ENCODE measurements at places on chromosomes 5 and 9.

- DNase-seq, result no peak
Measured at GRCh38 chr5:79436821-79437220, 77.1 kb downstream of the HOMER1 start.

DNA sequence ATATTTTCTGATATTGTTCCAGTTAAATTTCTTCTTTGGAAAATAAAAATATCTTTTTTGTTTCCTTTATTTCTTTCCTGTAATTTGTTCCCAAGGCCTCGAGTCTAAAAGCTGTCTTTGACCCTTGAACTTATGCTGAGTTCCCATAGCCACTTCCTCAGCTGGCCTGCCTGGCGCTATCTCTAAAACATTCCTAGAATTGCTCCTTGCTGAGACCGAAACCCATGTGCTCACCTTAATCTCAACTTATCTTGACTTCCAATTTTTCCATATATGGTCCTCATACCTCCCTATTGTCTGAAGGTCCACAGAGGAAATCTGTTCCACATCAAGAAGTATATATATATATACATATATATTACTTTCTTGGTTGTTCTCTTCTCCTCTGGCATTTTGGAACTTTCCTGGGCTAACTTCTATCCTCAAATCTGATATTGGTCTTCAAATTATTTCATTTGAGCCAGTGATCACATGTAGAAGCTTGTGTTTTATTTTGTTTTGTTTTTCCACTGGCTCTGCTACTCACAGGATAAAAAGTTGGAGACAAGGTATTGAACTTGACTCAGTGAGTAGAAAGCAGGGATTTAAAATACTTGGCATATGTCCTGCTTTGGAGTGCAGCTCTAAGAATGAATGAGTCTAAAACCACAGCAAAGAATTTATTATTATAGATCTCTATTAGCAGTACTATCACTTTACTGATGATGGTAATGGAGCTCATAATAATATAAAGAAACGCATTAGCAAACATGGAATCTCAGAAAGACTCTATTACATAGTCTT is 45.2 kb downstream of the ENC1 start:
- no peak for DNase-seq

DNA sequence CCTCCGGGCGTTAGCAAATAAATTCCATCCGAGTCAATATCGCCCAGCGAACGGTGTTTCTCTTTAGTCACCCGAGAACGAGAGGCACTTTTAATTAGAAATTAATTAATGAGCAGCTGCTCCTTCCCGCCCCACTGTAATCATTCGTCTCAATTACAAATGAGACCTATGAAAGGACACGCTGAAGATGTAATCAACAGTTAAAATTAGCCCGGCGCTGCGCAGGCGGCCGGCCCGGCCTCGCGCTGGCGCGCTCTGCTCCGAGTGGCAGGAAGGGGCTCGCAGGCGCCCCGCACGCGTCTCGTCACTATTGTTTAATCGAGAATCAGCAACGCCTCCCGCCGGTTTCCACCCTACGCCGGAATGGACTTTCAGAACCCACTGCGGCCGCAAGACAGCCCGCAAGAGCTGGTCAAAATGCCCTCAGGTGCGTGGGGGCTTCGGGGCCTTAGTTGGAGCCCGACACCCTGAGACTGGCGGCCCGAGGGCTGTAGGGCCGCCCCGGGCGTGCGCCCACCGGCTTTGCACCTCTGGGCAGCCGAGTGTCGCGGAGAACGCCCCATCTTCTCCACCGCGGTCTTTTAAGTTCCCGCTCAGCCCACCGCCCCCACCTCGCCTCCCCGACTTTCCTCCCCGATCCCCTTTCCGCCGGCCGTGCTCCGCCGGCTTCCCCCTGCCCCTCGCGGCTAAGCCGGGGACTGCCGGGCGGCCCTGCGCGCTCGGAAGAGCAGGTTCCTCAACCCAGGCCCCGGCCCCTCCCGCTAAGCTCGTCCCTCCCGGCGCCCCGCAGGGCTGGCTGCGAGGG is 597 bp upstream of the IRX4 start:
- DNase-seq, result no peak

GRCh38 chr5:88438006-88438405 is 169.4 kb upstream of the TMEM161B start:
- DNase-seq, result no peak

DNA sequence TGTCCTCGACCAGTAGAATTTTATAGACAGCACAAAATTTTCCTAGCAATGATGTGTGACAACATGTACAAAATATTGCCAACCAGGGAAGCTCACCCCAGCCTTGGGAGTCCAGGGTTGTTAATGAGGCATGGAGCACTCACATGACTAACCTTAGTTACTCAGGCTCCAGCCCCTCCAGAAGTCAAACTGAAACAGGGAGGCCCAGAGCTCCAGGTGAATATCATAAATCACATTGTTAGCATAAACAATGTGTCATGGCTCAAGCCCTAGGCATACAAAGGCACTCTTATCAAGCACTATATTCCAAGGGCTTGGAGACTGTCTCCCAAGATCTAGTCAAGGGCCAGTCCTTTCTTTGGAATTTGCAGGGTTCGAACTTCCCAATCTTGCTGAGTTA is 44.4 kb downstream of the TNFAIP8 start:
- DNase-seq, result no peak

DNA sequence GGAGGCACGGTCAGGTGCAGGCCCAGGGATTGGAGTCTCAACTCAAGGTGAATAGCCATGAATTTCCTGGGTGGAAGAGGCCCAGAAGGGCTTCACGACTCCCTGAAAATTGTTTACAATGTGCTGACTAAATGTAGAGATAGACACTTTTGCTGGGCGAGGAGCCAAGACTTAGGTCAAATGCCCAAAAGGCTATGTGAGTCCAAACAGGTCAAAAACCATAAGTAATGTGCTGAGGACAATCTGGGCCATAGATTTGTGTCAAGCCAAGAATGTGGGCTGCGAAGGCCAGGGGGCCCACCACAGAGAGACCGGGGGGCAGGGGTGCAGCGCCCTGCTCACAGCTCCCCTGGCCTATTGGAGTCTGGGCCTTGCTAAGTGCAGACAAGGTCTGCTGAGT is 197.8 kb downstream of the HSPA4 start:
- no peak for DNase-seq

DNA sequence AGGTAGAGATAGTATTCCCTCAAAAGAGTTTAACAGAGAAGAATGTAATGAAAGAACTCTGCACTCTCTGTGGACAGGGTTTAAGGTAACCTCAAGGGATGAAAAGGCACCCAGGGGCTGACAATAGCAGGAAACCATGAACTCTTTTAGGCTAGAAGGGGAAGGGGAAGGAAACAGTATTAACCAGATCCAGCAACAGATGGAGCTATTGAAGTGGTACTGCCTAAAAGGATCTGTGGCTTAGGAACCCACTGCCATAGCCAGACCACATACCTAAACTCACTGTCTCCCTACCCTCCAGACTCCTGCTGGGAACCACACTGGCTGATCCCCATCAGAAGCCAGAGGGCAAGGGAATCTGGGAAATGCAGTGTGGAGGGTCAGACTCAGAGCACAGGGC is 35.5 kb downstream of the PLGRKT start:
- DNase-seq, result no peak

GRCh38 chr5:68047035-68047434 is 168.5 kb upstream of the PIK3R1 start:
- DNase-seq, result peak; percentile 63

GRCh38 chr9:137638680-137639079 is 19.9 kb downstream of the EHMT1 start:
- no peak for DNase-seq

DNA sequence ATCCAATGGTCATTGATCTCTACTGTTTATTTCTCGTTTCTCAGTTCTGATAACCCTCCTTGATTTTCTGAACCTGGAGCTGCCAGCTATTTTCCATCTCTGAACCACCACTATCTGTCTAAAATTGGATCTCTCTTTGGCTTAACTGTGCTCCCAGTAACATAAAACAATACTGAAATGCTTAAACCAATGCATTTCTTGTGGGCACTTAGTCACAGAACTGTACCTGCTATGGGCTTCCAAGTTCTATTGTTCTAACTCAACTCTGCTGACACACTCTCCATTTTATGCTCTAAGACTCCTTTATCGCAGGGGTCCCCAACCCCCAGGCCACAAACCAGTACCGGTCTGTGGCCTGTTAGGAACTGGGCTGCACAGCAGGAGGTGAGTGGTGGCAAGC is 120.6 kb downstream of the LHFPL2 start:
- DNase-seq, result no peak

- no peak for DNase-seq
Measured at GRCh38 chr9:98995971-98996504, 52.3 kb downstream of the COL15A1 start.

DNA sequence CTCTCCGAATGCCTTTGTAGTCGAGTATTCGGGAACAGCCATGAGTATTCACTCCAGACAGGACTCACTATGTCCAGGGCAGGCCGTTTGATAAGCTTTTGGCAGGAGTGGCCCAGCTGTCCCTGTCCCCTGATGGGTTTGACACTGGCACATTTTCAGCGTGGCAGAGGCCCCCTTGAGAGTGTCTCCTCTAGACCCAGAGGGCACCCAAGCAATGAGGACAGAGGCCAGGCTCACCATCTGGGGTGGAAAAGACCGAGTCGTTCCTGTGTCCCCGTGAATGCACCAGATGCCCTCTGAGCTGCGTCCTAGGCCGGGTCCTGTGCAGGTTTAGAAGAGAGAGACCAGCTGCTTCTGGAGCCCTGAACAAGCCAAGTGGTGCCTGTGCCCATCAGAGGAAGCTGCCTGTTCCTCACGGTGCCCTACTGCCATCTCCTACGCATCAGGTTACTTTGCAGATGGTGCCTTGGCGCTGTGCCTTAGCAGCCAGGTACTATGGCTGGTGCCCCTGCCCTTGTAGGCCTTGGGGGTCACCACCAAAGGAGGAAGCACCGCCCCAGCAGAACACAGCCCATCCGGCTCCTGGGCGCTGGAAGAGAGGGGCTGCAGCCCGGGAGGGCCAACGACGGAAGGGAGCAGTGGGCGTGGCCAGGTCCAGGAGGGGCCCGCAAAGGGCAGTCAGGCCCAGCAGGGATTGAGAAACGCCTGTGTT is 42.4 kb downstream of the LRSAM1 start:
- DNase-seq, result no peak

DNA sequence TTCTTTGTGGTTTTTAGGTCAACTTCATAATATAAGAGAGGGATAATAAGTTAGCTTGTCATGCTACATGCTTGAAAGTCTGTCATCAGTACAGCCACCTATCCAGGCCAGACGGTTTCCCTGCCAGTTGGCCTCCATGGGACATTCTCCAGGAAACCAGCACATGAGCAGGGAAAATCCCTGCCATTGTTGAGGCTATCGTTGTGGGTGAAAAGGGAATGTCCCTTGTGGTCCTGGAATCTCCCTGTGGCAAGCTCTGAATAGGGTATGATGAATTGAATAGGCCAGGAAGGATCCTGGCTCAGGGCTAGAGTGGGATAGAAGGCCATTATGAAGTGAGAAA is 12.3 kb downstream of the F2RL1 start:
- DNase-seq, result peak; percentile 59

GRCh38 chr9:89477811-89478630 is 19.9 kb downstream of the SEMA4D start:
- no peak for DNase-seq

GRCh38 chr5:107538331-107538730 is 132.4 kb downstream of the EFNA5 start:
- no peak for DNase-seq

- DNase-seq, result no peak
Measured at GRCh38 chr5:157233515-157233914, 32.4 kb upstream of the CYFIP2 start.

GRCh38 chr5:94425396-94425795 is 193.0 kb downstream of the KIAA0825 start:
- no peak for DNase-seq

- no peak for DNase-seq
Measured at GRCh38 chr5:158389786-158390185, 530.8 kb upstream of the CLINT1 start.

DNA sequence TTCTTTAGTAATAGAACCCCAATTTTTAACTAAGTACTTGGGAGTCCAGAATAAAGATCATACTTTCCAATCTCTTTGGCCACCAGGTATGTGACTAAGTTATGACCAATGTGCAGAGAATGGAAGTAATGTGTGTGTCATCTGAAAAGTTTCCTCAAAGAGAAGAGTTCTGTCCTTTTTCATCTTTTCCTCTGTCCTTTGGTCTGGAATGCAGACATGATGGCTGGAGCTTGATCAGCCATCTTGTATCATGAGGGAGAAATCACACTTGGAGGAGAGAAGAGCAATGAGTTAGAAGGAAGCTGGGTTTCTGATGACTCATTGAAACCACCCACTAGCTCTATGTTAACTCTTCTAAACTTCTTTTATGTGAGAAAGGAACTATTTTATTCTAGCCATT is 5.5 kb upstream of the CPEB4 start:
- DNase-seq, result no peak

DNA sequence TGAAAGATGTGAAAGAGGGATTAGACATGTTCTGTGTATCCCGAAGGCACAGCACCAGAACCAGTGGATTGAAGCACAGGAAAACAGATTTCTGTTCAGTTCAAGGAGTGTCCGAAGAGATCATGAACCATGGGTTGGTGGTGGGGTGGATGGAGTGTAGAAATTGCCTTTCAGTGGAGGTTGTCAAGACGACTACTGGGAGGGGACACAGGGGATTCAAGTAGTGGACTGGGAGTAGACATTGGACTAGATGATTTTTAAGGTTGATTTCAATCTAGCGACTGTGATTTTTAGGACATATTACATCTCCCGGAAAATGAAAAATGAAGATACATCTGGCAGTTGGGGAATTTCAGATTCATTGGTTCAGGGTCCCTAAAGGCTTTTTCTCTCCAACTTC is 35.9 kb upstream of the TNFAIP8 start:
- no peak for DNase-seq

- no peak for DNase-seq
Measured at GRCh38 chr5:138454121-138454520, 11.2 kb upstream of the EGR1 start.

- DNase-seq, result no peak
Measured at GRCh38 chr5:19902316-19902934, 85.6 kb downstream of the CDH18 start.

- no peak for DNase-seq
Measured at GRCh38 chr9:136771907-136772415, 7.6 kb upstream of the LCN15 start.

GRCh38 chr5:81230416-81230815 is 2.7 kb upstream of the CKMT2 start:
- DNase-seq, result no peak

DNA sequence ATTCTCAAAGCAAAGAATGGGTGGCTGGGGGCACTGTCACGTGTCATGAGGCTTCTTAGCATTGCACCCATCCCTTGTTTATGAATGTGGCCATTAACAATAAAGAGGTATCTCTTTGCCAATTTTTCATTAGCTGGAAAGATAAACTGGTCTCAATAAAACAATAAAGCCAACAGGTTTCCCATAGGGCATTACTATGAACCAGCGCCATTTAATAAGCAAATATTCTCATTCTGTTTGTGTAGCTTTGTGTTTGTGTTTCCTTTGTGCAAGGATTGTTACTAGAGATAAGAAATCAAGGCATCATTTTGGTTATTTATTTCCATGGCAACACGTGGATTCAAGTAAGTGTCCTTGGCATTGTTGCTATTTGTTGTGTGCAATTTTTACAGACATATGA is 37.6 kb upstream of the CAST start:
- no peak for DNase-seq

GRCh38 chr5:15571618-15572017 is 71.6 kb downstream of the FBXL7 start:
- no peak for DNase-seq

GRCh38 chr5:112594095-112594850 is 143.4 kb upstream of the APC start:
- no peak for DNase-seq

GRCh38 chr9:35538361-35539234 is 48.7 kb downstream of the RUSC2 start:
- DNase-seq, result peak; percentile 73
